EL (cell line): ENCODE measurements at places on chromosomes 7 and 10.

GRCh38 chr10:48552946-48553564 is 51.8 kb downstream of the ARHGAP22 start:
- DNase-seq = no peak

DNA sequence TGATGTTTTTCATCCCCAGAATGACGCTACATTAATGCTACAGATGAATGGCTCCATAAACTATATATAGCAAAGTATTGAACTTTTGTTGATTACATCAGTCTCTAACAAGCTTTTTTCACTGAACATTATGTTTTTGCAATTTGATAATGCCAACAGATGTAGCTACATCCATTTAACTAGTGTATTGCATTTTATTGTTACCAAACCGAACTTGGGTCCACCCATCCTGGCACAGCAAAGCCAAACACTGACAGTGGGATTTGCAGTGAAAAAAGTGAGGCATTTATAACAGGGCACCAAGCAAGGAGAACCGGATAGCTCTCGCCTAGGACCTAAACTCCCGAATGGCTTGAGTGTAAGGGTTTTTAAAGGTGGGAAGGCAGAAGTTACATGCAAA is 182.8 kb upstream of the TNS3 start:
- DNase-seq = no peak

DNA sequence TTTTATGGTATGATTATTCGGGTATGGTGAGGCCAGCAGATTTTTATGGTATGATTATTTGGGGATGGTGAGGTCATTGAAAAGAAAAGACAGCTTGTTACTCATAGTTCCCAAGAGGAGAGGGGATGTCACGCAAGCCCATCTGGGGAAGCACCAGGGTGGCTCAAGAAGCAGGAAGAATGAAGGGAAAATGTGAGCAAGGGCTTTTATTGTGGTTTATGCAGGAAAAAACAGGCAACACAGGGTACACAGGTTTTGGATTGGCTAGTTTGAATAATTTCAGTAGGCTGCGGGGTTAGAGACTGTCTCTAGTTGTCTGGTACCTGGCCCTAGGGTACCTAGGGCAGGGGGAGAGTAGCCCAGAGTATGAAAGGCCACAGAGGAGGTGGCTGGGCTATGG is 26.8 kb upstream of the DGKI start:
- DNase-seq = peak; percentile 91

- no peak for DNase-seq
These were observed 3.2 kb upstream of the TMEM273 start for GRCh38 chr10:49191349-49191748.

DNA sequence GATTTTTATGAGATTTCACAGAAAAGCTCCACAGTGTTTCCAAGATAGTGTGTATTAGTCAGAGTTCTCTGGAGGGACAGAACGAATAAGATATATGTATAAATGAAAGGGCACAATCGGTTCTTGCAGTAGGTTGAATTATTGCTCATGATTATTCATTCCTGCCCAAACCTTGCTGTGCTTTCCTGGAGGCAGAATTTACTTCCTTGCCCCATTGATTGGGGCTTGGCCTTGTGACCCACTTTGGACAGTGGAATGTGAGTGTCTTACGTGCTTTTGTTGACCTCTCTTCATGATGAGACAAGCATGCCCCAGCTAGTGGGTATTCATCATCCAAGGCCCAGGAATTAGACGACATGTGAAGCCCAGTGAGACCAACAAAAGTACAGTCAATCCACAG is 53.0 kb upstream of the ABCB5 start:
- DNase-seq = peak; percentile 6

GRCh38 chr7:111498391-111499007 is 63.8 kb downstream of the IMMP2L start:
- DNase-seq = no peak

GRCh38 chr7:270351-270983 is 19.5 kb upstream of the FOXL3 start:
- no peak for DNase-seq

DNA sequence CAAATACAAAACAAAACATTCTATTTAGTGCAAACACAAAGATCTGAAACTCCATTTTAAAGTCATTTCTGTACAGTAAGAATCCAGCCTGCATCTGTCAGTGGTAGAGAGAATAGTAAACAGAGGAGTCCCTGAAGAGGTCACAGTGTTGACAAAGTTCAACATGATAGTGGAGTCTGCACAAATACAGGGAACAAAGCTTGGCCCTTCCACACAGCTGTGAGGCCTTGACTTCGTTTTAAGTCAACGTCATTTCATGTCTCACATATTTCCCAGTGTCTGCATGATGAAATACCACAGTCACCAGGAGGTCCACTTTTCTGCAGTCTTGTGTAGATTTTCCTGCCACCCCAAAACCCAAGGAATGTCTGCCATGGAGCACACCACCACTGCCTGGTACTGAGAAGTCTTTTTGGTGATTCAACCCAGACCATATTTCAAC is 33.0 kb downstream of the CYP26A1 start:
- peak; percentile 29 for DNase-seq

- DNase-seq = no peak
These were observed 45.0 kb downstream of the JAKMIP3 start for GRCh38 chr10:132110713-132111112.

DNA sequence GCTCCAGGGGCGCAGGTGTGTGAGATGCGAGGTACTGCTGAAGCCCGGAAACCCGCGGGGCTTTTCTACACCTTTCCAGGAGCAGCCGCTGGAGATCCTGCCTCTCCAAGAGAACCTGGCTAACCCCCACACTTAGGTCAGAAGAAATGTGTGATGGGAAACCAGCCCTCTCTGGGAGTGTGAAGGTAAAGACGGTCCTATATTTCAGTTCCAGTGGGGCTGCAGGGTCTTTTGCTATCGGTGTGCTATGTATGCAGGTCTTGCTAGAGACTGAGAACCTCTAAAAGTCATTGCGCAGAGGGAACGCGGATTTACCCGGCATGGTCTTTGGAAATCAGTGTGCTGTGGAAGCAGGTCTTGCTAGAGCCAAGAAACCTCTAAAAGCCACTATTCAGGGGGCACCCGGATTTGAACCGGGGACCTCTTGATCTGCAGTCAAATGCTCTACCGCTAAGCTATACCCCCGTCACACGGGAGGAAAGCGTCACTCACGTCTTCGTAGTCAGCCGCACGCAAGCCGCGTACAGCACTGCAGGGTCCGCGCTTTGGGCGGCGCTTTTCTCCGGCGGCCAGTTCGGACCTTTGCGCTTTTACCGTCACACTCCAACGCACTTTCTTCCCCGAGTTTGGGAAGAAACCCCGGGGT is 46.0 kb downstream of the ZNF777 start:
- DNase-seq = peak; percentile 70

DNA sequence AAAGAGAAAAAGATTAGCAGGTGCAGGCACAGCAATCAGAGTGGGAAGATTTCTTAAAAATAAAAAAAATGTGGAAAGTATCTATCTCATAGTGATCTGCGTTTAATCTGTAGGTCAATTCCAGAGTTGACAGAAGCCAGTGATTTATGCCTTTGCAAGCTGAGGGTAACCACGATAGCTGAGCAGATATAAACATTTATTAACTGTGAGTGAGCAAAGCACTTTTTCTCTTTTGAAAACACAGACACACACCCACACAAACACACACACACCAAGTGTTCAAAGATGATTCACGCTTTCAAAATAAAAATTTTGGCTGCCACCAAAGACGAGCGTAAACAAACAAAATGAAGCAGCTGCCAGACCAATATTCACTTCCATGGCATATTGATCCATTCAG is 243.2 kb upstream of the SLC26A5 start:
- no peak for DNase-seq

DNA sequence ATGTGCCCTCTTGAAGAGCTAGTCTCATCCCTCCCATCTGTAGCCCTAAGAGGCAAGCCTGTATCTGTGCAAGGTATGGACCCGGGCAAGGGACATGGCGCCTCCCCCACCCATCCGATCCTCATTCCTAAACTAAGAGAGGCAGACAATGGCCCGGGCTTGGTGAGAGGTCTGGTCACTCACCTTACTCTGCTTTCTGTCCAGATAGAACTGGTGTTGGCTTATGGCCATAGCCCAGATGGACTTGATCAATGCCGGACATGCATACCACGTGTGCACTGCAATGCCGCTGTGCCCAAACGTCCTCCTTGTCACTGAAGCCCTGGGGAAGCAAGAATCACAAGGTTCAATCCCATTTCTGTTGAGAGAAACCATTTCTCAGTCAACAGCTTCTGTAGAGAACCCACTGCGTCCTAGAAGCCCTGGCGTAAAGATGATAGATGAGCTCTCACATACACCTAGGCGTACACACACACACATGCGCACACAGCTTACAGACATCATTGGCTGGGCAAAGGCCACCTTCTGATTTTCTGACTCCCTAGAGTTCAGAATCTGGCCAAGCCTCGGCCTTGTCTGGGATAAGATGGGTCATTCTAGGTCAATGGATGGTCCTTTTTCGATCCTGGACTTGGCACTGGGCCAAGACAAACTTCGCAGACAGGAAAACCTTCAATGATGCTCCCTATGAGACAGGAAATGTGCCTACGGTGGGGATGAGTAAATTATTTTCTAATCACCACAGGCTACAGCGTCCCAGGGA is 114.6 kb downstream of the PRPF18 start:
- DNase-seq = no peak

DNA sequence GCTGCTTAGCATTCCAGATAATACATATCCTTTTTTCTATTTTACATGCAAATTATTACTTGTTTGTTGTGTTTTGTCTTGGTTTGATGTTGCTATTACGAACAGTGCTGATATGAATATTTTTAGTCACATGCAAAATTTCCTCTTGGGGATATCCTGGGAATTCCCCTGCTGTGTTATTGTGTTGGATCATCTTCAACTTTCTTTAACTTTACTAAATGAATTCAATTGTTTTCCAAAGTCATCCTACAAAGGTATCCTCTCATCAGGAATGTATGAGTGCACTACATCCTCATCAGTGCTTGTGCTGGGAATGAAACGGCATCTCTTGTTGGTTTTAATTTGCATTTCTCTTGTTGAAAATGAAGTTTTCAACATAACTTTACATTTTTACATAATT is 87.1 kb downstream of the AASS start:
- no peak for DNase-seq

DNA sequence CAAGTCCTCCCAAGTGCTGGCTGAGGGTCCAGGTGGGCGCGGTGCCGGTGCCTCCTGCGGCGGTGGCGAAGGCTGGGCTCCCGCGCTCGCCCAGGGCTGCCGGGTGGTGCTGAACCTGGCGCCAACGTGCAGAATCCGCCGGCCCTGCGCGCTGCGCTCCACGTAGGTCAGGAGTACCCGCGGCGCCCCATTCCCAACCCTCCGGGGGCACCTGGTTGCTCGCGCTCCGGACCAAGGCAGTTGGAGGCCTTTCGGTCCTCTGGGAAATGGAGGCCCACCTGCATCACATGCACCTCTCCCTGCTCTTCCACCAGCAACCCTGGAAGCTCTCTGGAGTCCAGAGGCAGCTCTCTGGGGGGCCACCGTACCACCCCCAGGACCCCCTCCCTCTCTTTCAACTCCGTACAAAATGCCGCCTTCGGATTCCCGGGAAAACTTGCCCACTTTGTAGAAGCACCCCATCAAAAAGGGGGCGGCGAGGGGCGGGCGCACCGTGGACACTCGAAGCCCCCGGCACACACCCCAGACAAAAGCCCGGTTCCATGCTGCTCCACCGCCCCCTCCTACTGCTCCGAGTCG is 745 bp downstream of the SLC16A9 start:
- no peak for DNase-seq
